Suppressor macrophage treated with lipopolysaccharide for 4 hours (primary cell): ENCODE measurements at places on chromosomes 1 and 21.

- no peak for DNase-seq
Observed at GRCh38 chr1:64841330-64842065, 96.6 kb downstream of the RAVER2 start.

DNA sequence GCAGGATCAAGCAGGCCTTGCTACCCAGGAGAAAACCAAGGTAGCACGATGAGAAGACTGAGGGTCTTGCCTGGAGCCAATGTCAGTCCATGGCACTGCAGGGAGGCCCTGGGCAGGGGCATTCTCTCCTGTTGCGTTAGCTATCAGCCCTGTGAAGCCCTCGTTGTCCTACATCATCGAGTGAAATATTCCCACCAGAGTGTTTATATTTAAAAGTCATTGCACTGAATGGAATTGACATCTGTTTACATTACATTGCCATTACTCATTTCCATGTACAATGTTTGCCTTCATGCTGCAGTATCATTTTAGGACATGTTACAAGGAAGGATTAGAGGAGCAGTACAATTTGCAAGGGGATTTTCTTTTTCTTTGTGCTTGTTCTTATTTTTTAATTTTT lies 243.9 kb downstream of the KAZN start:
- DNase-seq: no peak

- no peak for DNase-seq
Observed at GRCh38 chr1:61187352-61188086, 105.2 kb downstream of the NFIA start.

DNA sequence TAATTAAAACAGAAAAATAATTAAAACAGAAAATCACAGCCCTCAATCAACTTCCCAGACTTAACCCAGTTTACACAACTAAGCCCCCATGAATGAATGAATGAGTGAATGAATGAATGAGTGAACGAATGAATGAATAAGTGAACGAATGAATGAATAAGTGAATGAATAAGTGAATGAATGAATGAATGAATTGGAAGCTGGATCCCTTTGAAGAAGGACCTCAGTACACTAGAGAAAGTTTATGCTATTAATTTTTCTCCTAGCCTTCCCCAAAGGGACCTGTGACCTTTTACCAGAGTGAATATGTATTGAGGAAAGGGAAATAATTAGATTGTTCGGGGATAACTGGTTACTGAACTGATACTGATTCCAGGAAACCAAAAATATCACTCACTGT lies 5.6 kb downstream of the SPSB1 start:
- no peak for DNase-seq

- DNase-seq: no peak
Observed at GRCh38 chr21:45991606-45992300, 10.2 kb downstream of the COL6A1 start.

GRCh38 chr1:224671076-224671475 lies 55.0 kb downstream of the CNIH3 start:
- DNase-seq: peak; percentile 26

- no peak for DNase-seq
Observed at GRCh38 chr1:238681451-238681850, 704.9 kb upstream of the CHRM3 start.
